Mucosa of gallbladder (tissue), 1 donor: ENCODE measurements at places on chromosomes 2 and 18.
A peak's percentile ranks its signal among the peaks of the same experiment; 100 is the strongest.

GRCh38 chr18:12989397-12990122, 1.6 kb upstream of the CEP192 start:
- DNase-seq, result no peak

DNA sequence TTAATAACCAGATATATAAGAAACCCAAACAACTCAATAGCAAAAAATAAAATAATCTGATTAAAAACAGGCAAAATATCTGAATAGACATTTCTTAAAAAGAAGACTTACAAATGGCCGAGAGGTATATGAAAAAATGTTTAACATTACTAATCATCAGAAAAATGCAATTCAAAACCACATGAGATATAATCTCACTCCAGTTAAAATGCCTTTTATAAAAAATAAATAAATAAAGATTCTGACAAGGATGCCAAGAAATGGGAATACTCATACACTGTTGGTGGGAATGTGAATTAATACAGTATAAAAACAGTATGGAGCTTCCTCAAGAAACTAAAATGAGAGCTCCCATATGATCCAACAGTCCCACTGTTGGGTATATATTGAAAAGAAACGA, 33.9 kb upstream of the BMP10 start:
- no peak for DNase-seq

DNA sequence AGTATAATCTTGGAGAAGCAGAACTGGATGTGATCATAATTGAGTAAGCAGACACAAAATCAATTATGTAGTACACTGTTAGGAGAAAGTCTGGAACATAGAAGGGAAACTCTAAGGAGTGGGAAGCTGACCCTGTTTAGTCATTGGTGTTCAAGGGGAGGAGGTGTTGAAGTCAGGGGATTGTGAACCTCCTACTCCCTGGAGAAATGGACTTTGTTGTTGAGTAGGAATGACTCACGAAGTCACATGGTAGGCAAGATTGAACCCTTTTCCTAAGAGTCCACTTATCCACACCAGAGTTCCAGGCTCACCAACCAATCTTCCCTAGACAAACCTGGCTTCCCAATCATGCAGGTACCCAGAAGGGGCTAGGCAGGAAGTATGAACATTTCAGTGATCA, 81.0 kb upstream of the BCL11A start:
- peak; percentile 47 for DNase-seq

DNA sequence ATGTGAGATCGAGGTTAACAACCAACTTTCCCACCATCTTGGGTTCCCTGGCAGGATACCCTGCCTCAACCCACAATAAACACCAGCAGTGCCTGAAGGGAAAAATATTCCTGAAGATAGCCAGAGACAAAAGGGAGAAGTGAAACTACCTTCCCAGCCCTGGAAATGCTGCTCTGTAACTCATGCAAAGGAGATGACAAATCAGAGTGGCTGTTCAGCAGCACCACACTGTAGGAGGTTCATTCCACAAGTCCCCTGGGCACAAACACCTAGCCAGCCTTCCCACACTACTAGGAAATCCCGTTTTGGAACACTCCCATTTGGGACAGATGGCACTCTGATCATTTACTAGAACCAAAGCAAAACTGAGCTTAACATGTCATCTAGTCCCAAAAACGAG, 190.7 kb upstream of the RBBP8 start:
- DNase-seq, result no peak

DNA sequence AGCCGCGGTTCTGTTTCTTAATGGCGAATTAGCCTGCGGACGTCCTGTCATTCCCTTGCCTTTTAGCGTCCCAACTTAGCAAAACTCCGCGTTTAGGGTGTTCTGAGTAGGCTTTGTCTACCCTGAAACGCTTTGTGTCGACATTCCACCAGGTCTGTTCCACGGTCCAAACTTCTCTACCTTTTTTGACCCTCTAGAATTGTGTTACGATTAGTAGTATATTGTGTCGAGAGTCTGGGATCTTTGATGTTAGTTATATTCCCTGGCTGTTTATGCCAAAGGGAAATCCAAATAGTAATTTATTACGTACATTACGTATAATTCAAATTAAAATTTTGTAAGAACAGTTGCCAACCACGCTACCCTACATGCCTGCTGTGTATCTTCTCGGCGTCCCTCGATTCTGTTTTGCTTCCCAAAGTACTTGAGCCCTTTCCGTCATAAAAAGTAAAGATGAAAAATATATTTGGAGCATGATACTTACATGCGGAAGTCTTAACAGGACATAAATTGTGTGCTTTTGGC, 495 bp upstream of the TTC32 start:
- no peak for DNase-seq

DNA sequence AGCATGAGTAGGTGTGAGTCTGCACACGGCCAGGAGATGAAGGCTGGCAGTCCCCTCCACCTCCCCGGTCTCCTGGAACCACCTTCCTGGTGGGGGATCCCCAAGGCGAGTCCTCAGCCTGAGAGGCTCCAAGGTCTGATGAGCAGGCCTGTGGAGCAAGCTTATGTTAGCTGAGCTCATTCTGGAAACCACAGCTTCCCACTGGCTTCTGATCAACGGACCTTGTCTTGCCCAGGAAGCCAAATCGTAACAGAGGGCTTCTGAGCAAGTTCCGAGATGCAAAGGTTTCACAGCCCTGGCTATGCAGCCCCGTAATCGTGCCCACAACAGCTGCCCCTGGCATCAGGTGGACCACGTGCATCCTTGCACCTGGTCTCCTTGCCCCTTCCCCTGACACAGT, 28.8 kb upstream of the GPR55 start:
- no peak for DNase-seq
